ENCODE measurements at places on chromosomes 11 and 22. TPM values are rescaled to one million over a fixed set of nuclear protein-coding genes. Genes with fewer than 3 reads are reported as not detected.

- H3K27ac ChIP-seq, result peak overlapping the region; percentile 96
- peaks cover 35% of the 10 kb centered on the region for H3K36me3 ChIP-seq
- peaks cover 31% of the 10 kb centered on the region for H3K4me1 ChIP-seq
- peak; percentile 50 for DNase-seq
Measured at GRCh38 chr11:10857459-10857708, 469 bp downstream of the ZBED5 start.

DNA sequence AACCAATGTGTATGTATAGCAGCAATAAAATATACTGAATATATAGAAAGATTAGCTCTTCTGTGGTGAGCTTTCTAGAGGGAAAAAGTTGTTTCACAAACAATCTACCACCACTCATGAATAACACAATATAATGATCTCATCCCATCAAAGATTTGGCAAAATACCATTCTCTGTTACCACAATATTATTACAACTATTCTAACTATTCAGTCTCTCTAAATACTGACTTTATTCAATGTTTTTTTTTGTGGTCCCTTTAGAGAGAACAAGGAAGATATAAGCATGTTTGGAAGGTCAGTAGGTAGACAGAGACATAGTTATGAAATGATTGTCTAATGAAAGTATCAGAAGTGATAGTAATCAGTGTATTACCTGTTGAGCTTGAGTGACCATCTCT lies 7.8 kb downstream of the CCDC90B start:
- H3K36me3 ChIP-seq, result peaks cover 67% of the 10 kb centered on the region
- no peak for DNase-seq
- peaks cover 18% of the 10 kb centered on the region for H3K4me1 ChIP-seq
- H3K27ac ChIP-seq, result no peak overlapping the region
- no peaks in the 10 kb centered on the region for H3K27me3 ChIP-seq

- H3K36me3 ChIP-seq, result peaks cover 22% of the 10 kb centered on the region
- peak overlapping the region; percentile 87 for H3K4me3 ChIP-seq
- peak; percentile 52 for DNase-seq
Measured at GRCh38 chr11:67119585-67120391, 725 bp downstream of the KDM2A start.

- no peaks in the 10 kb centered on the region for H3K27me3 ChIP-seq
- H3K4me3 ChIP-seq, result no peak overlapping the region
- H3K27ac ChIP-seq, result no peak overlapping the region
- H3K36me3 ChIP-seq, result no peaks in the 10 kb centered on the region
- peak; percentile 55 for DNase-seq
Measured at GRCh38 chr11:64566042-64566914, 24.7 kb upstream of the SLC22A12 start.

- peak within 1 kb of the TSS; percentile 56 for H3K27ac ChIP-seq
- peak; percentile 73 for DNase-seq
- peak within 1 kb of the TSS; percentile 77 for H3K4me3 ChIP-seq
- H3K36me3 ChIP-seq, result no peaks in the 10 kb centered on the region
- H3K27me3 ChIP-seq, result no peaks in the 10 kb centered on the region
- H3K4me1 ChIP-seq, result peaks cover 14% of the 10 kb centered on the region
Measured at GRCh38 chr11:22192642-22193347, at the start of gene ANO5. Gene ANO5, plus strand, starts transcription at chr11:22193085. Its CDS starts 408 bp downstream, at chr11:22193493.

GRCh38 chr11:118929501-118930093 lies 3.9 kb upstream of the BCL9L start:
- no peaks in the 10 kb centered on the region for H3K27me3 ChIP-seq
- no peaks in the 10 kb centered on the region for H3K36me3 ChIP-seq
- peak overlapping the region; percentile 94 for H3K27ac ChIP-seq
- DNase-seq, result peak; percentile 89
- peaks cover 38% of the 10 kb centered on the region for H3K4me1 ChIP-seq

- DNase-seq, result no peak
- H3K27me3 ChIP-seq, result no peaks in the 10 kb centered on the region
- no peaks in the 10 kb centered on the region for H3K36me3 ChIP-seq
Measured at GRCh38 chr11:16121853-16122252, 234.5 kb downstream of the SOX6 start.

DNA sequence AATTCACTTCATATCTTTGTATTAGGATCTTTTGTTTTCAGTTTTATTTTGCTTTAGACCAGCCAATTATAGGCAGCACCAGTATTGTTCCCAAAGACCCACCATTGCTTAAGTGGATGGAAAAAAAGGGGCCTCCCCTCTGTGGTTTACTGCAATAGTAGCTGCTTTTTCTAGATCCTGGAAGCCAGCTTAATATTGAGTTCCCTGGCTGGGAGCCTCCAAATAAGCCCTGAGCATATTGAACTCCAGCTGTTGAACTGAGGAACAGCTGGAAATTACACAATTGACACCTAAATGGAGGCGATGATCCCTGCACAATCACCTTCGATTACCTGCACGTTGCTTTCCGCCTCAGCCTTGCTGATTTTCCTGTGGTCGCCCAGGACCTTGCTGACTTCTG lies 576.0 kb downstream of the SOX6 start:
- no peak overlapping the region for H3K27ac ChIP-seq
- DNase-seq, result no peak
- H3K36me3 ChIP-seq, result no peaks in the 10 kb centered on the region
- H3K27me3 ChIP-seq, result no peaks in the 10 kb centered on the region
- no peaks in the 10 kb centered on the region for H3K4me1 ChIP-seq

DNA sequence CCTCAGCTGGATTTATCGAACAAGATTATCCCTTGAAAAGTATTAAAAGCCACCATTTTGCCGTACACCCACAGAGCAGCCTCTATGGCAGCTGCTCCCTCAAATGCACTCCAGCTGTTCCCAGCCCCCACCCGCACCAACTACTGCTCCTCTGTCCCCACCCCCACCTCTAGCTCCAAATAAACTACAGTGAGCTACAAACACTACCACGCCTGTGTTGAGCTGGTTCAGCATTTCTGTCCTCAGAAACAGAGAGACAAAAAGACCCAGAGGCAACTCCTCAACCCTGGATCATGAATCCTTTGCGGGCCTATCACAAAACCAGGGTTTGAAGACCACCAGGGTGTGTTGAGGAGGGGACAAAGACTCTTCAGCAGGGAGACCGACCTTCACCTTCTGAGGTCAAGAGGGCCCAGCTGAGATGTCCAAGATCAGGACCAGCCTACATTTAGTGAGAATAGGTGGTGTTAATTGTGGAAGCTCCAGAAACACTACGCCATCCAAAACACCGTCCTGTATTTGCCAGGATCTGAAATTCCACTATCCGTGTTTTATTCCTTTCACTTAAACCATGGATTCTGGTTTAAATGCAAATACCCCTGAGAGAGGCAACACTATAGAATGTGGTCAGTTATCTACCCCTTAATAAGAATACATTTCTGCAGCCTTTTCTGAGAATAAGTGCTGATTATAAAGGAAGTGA lies 195.9 kb downstream of the DSCAML1 start:
- H3K36me3 ChIP-seq, result no peaks in the 10 kb centered on the region
- H3K4me1 ChIP-seq, result no peaks in the 10 kb centered on the region
- DNase-seq, result no peak
- no peak overlapping the region for H3K27ac ChIP-seq
- H3K27me3 ChIP-seq, result peaks cover 8% of the 10 kb centered on the region

GRCh38 chr11:79890272-79890671 lies 449.4 kb upstream of the TENM4 start:
- DNase-seq, result no peak
- no peaks in the 10 kb centered on the region for H3K4me1 ChIP-seq
- no peaks in the 10 kb centered on the region for H3K36me3 ChIP-seq
- no peak overlapping the region for H3K27ac ChIP-seq
- no peaks in the 10 kb centered on the region for H3K27me3 ChIP-seq
- H3K4me3 ChIP-seq, result no peak overlapping the region

- H3K27ac ChIP-seq, result peak overlapping the region; percentile 0
- H3K4me3 ChIP-seq, result no peak overlapping the region
- DNase-seq, result no peak
- peaks cover 47% of the 10 kb centered on the region for H3K36me3 ChIP-seq
- peaks cover 14% of the 10 kb centered on the region for H3K4me1 ChIP-seq
Measured at GRCh38 chr11:74138021-74138420, 32.8 kb downstream of the C2CD3 start.

DNA sequence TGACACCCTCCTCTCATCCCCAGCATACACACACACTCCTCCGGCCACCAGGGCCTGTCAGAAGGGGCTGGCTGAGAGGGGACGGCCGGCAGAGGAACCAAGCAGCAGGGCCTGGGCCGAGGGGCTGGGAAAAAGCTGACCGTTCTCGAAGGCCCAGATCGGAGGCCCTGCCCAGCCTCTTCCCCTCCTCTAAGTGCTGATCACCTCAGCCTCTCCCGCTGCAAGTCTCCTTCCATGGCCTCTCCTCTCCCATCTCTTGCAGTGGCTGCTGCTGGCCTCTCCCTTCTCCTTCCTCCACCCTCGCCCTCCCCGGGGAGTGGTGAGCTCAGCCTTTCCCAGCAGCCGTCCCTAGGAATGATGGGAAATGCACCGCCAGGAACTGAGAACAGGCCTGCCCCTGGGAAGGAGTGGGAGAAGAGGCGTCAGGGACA lies 39.6 kb downstream of the ARRB1 start:
- H3K27ac ChIP-seq, result peak overlapping the region; percentile 76
- peaks cover 27% of the 10 kb centered on the region for H3K36me3 ChIP-seq
- no peak for DNase-seq
- no peaks in the 10 kb centered on the region for H3K27me3 ChIP-seq
- H3K4me1 ChIP-seq, result peaks cover 96% of the 10 kb centered on the region

DNA sequence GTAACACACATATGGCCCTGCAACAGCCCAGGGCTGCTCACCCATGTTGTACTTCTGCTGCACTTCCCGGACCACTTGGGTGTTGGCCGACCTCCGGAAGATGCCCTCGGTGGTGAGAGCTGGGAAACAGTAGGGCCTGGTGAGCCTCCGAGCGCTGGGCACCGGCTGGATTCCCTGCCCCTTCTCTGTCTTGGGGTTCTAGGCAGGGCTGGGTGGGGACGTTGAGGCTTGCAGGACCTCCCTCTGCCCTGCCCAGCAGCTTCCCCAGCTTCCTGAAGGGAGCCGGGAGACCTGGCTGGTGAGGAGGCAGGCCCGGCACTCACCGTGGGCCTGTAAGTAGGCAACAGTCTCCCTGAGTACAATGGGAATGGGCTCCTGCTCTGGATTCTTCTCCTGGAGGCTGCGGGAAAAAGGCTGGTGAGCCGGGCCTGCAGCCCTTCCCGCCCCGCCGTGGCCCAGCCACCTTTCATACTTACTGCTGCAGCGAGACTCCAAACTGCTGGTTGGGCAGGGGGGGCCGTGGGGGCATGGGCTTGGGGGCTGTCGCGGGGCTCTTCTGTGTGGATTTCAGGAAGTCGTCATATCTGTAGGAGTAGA lies 20.2 kb downstream of the ARHGAP1 start:
- no peak overlapping the region for H3K27ac ChIP-seq
- peaks cover 21% of the 10 kb centered on the region for H3K4me1 ChIP-seq
- DNase-seq, result no peak
- peaks cover 82% of the 10 kb centered on the region for H3K36me3 ChIP-seq

GRCh38 chr11:11528986-11529385 lies 92.8 kb downstream of the GALNT18 start:
- no peak for DNase-seq
- no peaks in the 10 kb centered on the region for H3K36me3 ChIP-seq
- peaks cover 15% of the 10 kb centered on the region for H3K4me1 ChIP-seq
- H3K27me3 ChIP-seq, result no peaks in the 10 kb centered on the region
- no peak overlapping the region for H3K4me3 ChIP-seq

- no peak overlapping the region for H3K27ac ChIP-seq
- H3K4me3 ChIP-seq, result no peak overlapping the region
- no peak for DNase-seq
- H3K36me3 ChIP-seq, result no peaks in the 10 kb centered on the region
- H3K4me1 ChIP-seq, result peaks cover 18% of the 10 kb centered on the region
Measured at GRCh38 chr11:120358729-120359128, 22.5 kb downstream of the ARHGEF12 start.

DNA sequence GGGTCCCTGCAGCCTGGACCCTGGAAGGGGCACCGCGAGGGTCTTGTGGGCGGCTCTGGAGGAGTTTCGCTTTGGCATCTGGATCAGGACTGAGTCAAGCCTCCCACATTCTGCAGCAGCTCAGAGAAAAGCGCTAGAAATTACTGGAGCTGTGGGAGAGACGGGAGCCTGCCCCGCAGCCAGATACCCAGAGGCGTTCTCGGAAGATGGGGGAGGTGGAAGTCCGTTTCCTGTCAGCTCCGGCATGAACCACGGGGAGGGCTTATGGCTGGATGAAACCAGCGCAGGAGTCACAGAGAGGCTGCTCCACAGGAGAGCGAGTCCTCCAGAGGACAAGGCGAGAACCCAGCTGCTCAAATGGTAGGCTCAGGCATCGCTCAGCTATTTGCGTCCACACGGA lies 379.3 kb downstream of the OPCML start:
- H3K27me3 ChIP-seq, result peaks cover 18% of the 10 kb centered on the region
- H3K4me1 ChIP-seq, result no peaks in the 10 kb centered on the region
- H3K4me3 ChIP-seq, result no peak overlapping the region

DNA sequence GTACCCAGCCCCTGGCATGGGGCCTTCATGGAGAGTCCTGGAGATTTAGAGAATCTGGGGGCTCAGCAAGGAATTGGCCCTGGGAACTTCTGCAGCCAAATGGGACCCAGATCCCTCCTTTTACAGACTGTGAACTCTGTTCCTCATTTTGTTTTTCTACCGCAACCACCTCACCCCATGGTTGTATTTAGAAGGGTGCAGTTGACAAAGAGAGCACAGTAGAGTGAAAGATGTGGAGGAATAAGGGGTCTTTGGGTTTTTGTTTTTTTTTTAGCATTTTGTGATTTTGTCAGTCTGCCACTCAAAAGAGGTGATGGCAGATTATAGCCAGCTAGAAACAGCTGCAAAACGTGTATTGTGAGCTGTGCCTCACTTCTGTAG lies 1.9 kb downstream of the ZNF74 start:
- H3K27ac ChIP-seq, result no peak overlapping the region
- no peak overlapping the region for H3K4me3 ChIP-seq
- no peak for DNase-seq
- H3K4me1 ChIP-seq, result peaks cover 18% of the 10 kb centered on the region
- H3K36me3 ChIP-seq, result peaks cover 7% of the 10 kb centered on the region
- no peaks in the 10 kb centered on the region for H3K27me3 ChIP-seq

GRCh38 chr11:134425413-134425812 lies 13.4 kb upstream of the B3GAT1 start:
- H3K27ac ChIP-seq, result no peak overlapping the region
- no peaks in the 10 kb centered on the region for H3K36me3 ChIP-seq
- H3K27me3 ChIP-seq, result peaks cover 20% of the 10 kb centered on the region
- no peak overlapping the region for H3K4me3 ChIP-seq

The FAT3 gene
- 7.9 TPM for total RNA-seq

The BLID gene
- 0.62 TPM for total RNA-seq

The HTR3B gene
- not detected for total RNA-seq

The FLRT1 gene
- total RNA-seq, result not detected

The APOA1 gene
- 3.7 TPM for total RNA-seq

The TSSK2 gene
- not detected for total RNA-seq

The MB gene
- total RNA-seq, result 0.86 TPM

The OR8G5 gene
- total RNA-seq, result 0.35 TPM

The TRIM49D1 gene
- not detected for total RNA-seq

The FIBIN gene
- 27.8 TPM for total RNA-seq

The PAMR1 gene
- 5.6 TPM for total RNA-seq

The ASCL2 gene
- total RNA-seq, result 1.7 TPM

The MRGPRX3 gene
- not detected for total RNA-seq
